ENCODE measurements at places on chromosomes 5 and 9. TPM values are rescaled to one million over a fixed set of nuclear protein-coding genes. Genes with fewer than 3 reads are reported as not detected.

The KIAA1958 gene
- polyA plus RNA-seq = 15.5 TPM

The GARIN3 gene
- polyA plus RNA-seq = not detected

The PPP2CA gene
- polyA plus RNA-seq = 220 TPM

The PLAC8L1 gene
- 1.1 TPM for polyA plus RNA-seq

The PCDHGA12 gene
- 3.0 TPM for polyA plus RNA-seq

The FAM13B gene
- 48.3 TPM for polyA plus RNA-seq

The OR13C5 gene
- polyA plus RNA-seq = not detected

The EQTN gene
- 0.42 TPM for polyA plus RNA-seq

The POU4F3 gene
- polyA plus RNA-seq = 0.22 TPM

The TRIM7 gene
- polyA plus RNA-seq = 0.42 TPM

The ANXA6 gene
- 121 TPM for polyA plus RNA-seq

The SHISAL2B gene
- polyA plus RNA-seq = not detected

The EGR1 gene
- polyA plus RNA-seq = 223 TPM
